NCI-H345 (cell line): ENCODE measurements at places on chromosomes 16 and 17.

DNA sequence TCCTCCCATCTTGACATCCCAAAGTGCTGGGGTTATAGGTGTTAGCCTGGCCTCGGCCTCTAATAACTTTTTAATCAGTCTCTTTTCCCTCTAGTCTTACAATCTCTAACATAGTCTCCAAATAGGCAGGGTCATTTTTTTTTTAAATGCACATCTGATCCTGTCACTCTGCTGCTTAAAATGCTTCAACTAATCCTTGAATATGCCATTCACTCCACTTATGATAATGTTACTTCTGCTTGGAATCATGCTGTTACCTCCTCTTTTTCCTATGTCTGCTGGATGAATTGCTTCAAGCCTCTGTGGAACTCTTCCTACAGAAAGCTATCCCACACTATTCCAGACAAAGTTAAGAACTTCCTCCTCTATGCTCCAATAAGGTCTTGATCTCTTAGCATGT is 22.8 kb downstream of the CRLF3 start:
- no peak for DNase-seq

DNA sequence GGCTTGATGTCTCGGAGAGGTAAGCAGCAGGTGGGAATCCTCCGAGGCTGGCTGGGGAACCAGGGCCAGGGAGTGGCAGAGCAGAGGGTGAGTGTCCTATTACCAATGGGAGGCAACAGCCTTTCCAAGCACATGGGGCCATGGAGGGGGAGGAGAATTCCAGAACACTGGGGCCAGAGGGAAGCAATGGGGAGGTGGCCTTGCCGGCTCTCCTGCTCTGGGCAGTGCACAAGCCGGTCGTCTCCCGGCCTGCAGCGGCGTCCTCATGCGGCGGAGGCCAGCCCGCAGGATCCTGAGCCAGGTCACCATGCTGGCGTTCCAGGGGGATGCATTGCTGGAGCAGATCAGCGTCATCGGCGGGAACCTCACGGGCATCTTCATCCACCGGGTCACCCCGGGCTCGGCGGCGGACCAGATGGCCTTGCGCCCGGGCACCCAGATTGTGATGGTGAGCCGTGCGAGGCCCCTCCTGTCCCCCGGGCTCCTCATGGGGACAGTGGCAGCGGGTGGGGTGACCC is 21.9 kb downstream of the SGSH start:
- no peak for DNase-seq

DNA sequence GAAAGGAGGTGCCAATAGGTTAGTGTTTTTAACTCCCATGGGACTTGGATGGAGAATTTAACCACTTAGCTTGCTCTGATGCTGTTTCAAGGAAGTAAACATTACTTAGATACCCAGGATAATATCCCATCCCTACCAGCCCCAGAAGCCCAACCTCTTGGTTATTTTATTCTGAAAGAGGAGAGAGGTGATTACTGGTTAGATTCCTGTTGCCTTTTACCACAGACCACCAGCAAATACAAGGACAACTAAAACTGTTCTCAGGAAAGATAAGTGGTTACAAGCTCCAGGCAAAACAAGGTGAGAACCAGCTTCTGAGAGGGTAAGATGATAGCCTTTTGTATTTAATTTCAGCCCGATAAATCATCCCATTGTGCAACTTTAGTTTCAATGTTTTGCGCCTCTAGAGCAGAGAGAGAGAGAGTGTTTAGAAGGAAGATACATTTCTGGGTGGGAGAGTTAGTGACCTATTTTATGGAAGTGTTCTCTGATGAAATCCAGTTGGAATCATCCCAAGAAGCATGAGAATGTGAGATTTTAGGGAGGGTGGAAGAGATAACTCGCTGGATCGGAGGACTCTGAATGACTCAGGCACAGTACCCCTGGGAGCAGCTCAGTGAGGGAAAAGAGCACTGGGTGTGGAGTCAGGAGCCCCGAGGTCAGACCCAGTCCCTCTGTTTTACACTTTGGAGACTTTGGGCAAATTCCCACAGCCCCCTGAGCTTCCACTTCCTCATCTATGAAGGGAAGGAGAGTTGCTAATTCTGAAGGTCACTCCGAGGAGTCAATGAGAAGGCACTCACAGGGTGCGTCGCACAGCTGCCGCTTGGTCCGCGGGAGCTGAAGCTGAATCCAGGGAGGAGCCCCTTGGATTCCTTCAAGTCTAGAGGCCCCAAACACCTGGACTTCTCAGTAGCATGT is 12.1 kb downstream of the GLP2R start:
- no peak for DNase-seq

DNA sequence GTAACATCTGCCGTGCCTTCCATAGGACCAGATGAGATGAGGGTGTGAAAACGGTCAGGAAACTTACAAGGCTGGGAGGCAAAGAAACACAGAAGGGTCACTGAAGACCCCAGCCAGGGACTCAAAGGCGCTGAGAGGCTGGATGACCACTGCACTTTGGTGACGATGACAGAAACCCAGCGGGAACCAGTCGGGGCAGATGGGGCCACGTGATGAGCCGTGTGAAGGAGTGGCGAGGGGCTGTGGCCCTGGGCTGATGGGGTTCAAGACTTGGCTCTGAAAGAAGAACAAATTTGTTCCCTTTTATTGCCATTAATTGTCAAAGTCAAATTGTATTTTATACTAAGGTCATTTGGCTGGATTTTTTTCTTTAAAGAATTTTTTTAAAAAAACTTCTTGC is 28.6 kb upstream of the ATP2C2 start:
- no peak for DNase-seq

DNA sequence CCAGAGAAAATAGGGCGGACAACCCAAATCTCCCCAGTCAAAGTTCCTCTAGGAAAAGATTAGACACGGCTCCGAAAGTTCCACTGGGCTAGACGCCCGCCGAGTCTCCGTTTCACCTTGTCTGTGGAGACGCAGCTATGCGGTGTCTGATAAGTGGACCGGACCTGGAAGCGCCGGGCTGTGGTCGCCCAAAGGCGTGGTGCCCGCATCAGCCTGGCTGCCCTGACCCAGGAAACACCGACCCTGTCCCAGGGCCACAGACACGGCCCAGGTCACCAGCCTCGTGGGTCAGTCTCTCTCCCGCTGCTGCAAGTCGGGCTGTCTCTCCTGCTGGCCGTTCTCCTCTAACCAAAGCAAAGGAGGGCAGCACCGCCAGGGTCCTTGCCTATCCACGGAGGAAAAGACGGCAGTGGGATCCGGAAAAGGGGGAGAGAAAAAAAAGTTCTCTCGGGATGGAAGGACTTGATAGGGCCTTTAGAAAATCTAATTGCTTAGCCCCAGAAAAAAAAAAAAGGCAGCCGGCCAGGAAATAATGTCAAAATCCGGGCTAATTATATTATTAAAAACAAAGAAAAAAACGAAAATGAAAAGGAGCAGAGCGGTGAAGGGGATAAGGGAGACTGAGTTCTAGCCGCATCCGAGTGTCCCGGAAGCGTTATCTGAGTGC is 13.9 kb upstream of the FOXF1 start:
- no peak for DNase-seq

DNA sequence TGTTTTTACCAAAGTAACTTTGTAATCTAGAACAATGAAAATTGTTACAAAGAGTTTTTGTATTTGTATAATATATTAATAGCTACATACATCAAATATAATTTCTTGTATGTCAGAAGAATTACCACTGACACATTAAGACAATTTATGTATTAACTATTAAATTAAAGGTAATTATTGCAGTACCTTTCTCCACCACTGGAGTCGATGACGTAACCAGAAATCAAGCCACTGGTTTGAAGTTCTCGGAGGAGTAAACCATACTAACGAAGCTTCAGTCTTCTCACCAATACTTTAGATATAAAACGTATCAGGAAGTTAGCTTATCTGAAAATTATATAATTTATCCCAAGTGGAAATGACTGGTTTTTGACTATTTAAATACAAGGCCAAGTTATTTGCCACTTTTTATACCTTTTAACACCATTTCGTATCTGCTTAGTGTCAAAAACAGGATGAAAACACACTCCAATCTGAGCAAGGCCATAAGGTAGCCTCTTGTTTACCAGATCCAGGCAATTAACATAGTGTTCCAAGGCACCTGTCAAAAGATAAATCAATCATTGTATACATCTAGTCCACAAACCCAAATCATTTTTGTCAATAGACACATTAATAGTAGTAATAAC is 4.3 kb downstream of the POLG2 start:
- DNase-seq = no peak
